Thyroid gland (tissue), 4 donors: ENCODE measurements at places on chromosomes 12 and 14. TPM values are rescaled to one million over a fixed set of nuclear protein-coding genes. Genes with fewer than 3 reads are reported as not detected.

GRCh38 chr12:100858656-100859055 lies 64.1 kb downstream of the ANO4 start:
- H3K27me3 ChIP-seq: no peaks in the 10 kb centered on the region
- no peaks in the 10 kb centered on the region for H3K36me3 ChIP-seq
- no peak overlapping the region for H3K4me3 ChIP-seq
- no peak overlapping the region for H3K27ac ChIP-seq

DNA sequence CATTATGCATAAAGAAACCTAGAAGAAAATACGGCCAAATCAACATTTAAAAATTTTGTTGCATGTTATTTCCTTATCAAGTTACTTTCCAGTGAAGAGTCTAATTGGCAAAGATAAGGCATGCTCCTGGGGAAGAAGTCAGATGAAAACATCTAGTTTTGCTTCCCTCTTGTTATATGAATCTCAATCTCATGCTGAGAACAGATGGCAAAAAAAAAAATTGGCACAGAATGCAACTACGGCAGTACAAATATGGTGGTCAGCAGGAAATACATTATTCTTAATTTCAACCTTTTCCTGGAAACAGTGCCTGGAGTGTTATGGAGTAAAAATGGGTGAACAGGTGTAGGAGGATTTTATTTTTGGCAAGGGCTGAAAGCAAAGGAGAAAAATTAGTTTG lies 32.8 kb downstream of the HECTD4 start:
- no peaks in the 10 kb centered on the region for H3K27me3 ChIP-seq
- no peak for DNase-seq
- H3K4me3 ChIP-seq: no peak overlapping the region
- H3K4me1 ChIP-seq: peaks cover 28% of the 10 kb centered on the region
- no peaks in the 10 kb centered on the region for H3K36me3 ChIP-seq
- H3K27ac ChIP-seq: peak overlapping the region; percentile 42

GRCh38 chr12:67426067-67426466 lies 156.9 kb downstream of the CAND1 start:
- no peak overlapping the region for H3K4me3 ChIP-seq
- DNase-seq: peak; percentile 84
- peak overlapping the region; percentile 85 for H3K27ac ChIP-seq
- no peaks in the 10 kb centered on the region for H3K36me3 ChIP-seq
- no peaks in the 10 kb centered on the region for H3K27me3 ChIP-seq

RFLNA gene
- total RNA-seq: not detected

- H3K27ac ChIP-seq: no peak overlapping the region
- no peaks in the 10 kb centered on the region for H3K27me3 ChIP-seq
- H3K4me3 ChIP-seq: no peak overlapping the region
Observed at GRCh38 chr12:11920231-11920630, 150.5 kb upstream of the BCL2L14 start.

GRCh38 chr12:53523131-53523530 lies 15.8 kb upstream of the NPFF start:
- H3K36me3 ChIP-seq: peaks cover 32% of the 10 kb centered on the region
- no peak overlapping the region for H3K27ac ChIP-seq
- no peaks in the 10 kb centered on the region for H3K27me3 ChIP-seq
- H3K4me1 ChIP-seq: no peaks in the 10 kb centered on the region
- no peak overlapping the region for H3K4me3 ChIP-seq

DNA sequence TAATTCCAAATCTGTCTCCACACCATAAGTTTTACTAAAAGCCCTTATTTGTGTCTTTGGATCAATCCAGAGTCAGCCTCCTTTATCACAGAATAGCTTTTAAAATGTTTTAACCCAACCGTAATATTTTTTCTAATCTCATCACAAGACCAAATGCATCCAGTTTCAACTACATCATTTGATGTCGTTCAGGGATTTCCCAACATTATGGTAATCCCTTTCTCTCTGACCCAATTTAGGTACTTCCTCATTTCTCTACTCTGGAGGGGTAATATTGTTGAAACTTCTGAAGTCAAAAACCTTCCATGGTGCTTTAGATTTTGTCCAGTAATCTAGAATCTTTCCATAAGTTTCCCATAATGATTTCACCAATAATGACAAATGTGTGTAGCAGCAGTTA lies 596.8 kb downstream of the SOX5 start:
- H3K4me1 ChIP-seq: no peaks in the 10 kb centered on the region
- no peak for DNase-seq
- no peak overlapping the region for H3K27ac ChIP-seq
- H3K4me3 ChIP-seq: no peak overlapping the region
- no peaks in the 10 kb centered on the region for H3K27me3 ChIP-seq

DNA sequence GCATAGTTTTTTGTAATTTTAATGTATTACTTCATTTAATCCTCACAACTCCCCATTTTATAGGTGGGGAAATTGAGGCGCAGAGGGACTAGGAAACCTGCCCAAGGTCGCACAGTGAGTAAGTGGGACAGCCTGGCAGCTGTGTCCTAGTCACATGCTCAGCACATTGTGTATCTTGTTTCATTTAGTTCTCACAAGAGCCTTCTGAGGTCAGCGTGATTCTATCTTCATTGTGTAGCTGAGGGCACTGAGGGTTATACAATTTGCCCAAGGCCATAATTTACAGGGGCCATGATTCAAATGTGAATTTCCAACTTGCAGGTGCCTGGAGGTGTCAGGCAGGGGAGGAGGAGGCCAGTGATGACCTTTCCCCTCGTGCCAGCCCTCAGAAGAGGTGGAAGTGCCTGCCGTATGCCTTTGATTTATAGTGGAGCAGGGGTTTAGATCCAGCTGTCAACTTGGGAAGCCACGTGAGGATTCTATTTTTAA lies 30.3 kb upstream of the SMOC1 start:
- H3K36me3 ChIP-seq: no peaks in the 10 kb centered on the region
- H3K27ac ChIP-seq: no peak overlapping the region
- no peak overlapping the region for H3K4me3 ChIP-seq
- DNase-seq: no peak
- no peaks in the 10 kb centered on the region for H3K4me1 ChIP-seq

GRCh38 chr12:32777691-32778175 lies 22.0 kb upstream of the YARS2 start:
- no peak overlapping the region for H3K27ac ChIP-seq
- no peaks in the 10 kb centered on the region for H3K4me1 ChIP-seq
- DNase-seq: no peak
- no peaks in the 10 kb centered on the region for H3K36me3 ChIP-seq

SCYL2 gene
- total RNA-seq: 68.8 TPM

CCDC88C gene
- 5.6 TPM for total RNA-seq

KRT5 gene
- not detected for total RNA-seq

DNA sequence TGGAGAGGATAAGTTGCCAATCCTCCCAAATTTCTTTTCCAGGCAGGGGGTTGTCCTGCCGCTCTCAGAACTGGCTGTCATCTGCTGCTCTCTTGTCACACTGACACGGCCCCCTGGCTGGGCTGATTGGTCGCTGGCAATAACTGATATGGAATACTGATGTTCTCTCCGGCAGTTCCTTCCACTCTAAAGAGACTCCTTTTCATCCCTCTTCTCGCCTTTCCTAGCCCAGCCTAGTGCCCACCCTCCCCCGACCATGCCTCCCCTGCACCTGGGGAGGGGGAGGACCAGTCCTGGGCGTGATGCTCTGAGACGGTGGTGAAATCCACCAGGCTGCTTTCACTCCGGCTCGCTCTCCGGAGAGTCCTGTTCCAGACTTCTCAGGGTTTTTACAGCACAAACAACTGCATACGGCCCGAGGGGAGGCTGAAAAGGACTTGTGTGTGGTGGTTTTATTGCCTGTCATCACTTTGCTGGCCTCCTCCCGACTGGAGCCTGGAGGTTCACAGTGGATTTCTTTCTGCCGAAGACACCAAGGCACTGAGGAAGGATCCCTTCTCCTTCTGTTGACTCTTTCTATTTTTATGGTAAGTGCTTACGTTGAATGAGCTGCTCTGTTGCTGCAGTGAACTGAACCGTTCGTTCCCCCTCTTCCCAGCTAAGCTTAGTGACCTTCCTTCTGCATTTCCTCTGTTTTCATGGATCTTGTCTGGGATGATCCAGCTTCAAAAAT lies at the start of gene ANO4:
ANO4 (plus strand) TSS at position 336 of the 733 bp plus-strand sequence. CDS start 107,010 bp downstream, outside the sequence.
- H3K4me1 ChIP-seq: no peaks in the 10 kb centered on the region
- no peaks in the 10 kb centered on the region for H3K36me3 ChIP-seq
- no peaks in the 10 kb centered on the region for H3K27me3 ChIP-seq
- no peak for DNase-seq

AQP6 gene
- total RNA-seq: not detected

CCDC177 gene
- not detected for total RNA-seq

- H3K27me3 ChIP-seq: no peaks in the 10 kb centered on the region
- no peak for DNase-seq
- no peak overlapping the region for H3K4me3 ChIP-seq
- H3K27ac ChIP-seq: no peak overlapping the region
- H3K36me3 ChIP-seq: no peaks in the 10 kb centered on the region
Observed at GRCh38 chr12:46794593-46795190, 31.1 kb downstream of the SLC38A4 start.

- H3K36me3 ChIP-seq: no peaks in the 10 kb centered on the region
- DNase-seq: no peak
- H3K27me3 ChIP-seq: no peaks in the 10 kb centered on the region
- no peak overlapping the region for H3K27ac ChIP-seq
Observed at GRCh38 chr12:28611449-28611848, 421.2 kb downstream of the CCDC91 start.

DNA sequence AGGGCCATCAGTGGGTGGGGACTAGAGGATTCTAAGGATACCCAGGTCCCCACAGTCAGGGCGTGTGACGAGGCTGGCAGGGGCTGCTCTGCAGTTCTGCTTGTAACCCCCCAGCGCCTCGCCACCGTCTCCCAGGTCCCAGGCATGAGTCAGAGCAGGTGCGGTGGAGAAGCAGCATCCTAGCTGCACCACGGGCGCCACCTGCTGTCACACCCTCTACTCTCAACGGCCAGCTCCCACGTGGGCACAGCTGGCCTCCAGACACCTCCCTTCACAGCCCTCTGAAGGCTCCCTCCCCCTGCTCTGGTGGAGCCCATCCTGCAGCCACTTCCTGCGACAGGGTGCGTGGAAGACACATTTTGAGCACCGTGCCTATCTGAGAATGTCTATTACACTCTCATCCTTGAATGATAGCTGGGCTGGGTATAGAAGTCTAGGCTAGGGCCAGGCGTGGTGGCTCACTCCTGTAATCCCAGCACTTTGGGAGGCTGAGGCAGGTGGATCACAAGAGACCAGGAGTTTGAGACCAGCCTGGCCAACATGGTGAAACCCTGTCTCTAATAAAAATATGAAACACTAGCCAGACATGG lies 6.9 kb upstream of the NUDT14 start:
- DNase-seq: no peak
- no peaks in the 10 kb centered on the region for H3K36me3 ChIP-seq
- no peaks in the 10 kb centered on the region for H3K4me1 ChIP-seq
- H3K27me3 ChIP-seq: no peaks in the 10 kb centered on the region
- H3K4me3 ChIP-seq: no peak overlapping the region
- no peak overlapping the region for H3K27ac ChIP-seq

DNA sequence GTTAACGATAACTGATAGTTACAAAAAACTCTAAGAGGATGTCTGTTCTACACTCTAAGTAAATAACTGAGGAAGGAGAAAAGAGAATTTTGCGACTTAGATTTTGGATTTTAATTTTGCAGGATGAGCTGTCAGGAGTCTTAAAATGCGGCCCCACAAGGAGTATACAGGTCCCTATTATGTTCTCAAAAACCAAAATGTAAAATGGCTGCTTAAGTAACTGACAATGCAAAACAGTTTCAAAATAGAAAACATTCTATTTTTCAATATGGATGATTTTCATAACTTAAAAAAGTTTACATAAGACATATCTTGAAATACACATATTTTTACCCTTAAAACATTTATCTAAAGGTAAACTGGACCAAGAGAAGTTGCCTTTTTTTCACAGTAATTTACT lies 2.6 kb downstream of the CD69 start:
- no peak for DNase-seq
- H3K4me1 ChIP-seq: no peaks in the 10 kb centered on the region
- no peaks in the 10 kb centered on the region for H3K27me3 ChIP-seq
- H3K4me3 ChIP-seq: no peak overlapping the region

DNA sequence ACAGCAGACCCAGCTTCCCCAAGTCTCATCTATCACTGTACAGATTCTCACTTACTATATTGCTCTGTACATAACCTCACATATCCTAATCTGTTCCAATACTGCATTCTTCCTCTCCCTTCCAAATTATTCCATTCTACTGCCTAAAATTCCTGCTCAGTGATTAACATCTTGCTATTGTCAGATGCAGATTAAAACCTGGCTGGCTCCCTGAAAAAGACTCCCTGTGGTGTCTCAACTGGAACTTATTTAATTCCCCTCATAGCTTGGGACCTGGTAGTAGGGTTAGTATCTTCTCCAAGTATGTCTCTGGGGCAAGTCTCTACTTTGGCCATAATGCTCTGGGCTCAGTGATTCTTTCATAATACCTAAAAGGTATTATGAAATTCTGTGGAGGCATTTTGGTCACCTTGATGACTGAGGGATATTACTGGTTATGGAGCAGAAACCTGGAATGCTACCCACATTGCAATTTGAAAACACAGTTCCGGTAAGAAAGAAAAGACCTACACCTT lies 55.8 kb downstream of the PAWR start:
- H3K4me1 ChIP-seq: peaks cover 5% of the 10 kb centered on the region
- H3K4me3 ChIP-seq: no peak overlapping the region

DNA sequence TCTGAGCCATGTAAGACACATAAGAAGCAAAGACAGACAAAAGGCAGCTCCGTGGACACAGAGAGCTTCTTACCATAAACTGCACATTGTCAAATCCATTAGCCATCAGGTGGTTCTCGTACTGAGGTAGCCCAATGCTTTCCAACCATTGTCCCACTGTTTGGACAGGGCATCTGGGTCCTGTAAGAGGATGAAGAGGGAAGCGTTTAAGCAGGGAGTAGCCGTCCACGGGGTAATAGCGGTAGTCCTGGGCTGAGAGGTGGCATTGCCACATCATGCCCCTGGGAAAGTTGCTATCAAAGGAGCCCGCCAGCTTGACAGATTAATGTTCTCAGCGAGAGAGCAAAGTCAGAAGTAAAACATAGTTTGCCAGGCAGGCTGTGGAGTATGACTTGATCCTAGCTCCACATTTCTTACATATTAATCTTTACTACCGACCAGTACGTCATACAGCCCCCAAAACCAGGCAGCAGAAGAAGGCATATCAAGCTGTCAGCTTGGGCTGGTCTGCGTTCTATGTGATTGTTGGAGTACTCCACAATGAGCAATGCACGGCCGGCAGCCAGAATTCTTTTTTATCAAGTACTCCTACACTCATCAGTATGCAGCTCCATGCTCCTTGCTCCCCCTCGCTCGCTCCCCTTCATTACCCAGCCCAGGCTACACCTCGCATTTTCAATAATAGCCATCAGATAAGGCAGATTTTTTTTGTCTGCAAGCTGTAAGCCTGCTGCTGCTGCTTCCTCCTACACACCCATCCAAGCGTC lies 493.2 kb upstream of the GARIN6 start:
- no peak overlapping the region for H3K27ac ChIP-seq
- H3K36me3 ChIP-seq: no peaks in the 10 kb centered on the region
- no peak overlapping the region for H3K4me3 ChIP-seq

SAMD4A gene
- 21.1 TPM for total RNA-seq

DNA sequence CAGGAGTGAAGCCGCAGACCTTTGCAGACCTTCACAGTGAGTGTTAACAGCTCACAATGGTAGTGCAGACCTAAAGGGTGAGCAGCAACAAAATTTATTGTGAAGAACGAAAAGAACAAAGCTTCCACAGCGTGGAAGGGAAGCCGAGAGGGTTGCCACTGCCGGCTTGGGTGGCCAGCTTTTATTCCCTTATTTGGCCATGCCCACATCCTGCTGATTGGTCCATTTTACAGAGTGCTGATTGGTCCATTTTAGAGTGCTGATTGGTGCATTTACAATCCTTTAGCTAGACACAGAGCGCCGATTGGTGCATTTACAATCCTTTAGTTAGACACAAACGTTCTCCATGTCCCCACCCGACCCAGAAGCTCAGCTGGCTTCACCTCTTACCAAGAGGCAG lies 35.5 kb downstream of the MAPK1IP1L start:
- no peaks in the 10 kb centered on the region for H3K4me1 ChIP-seq
- no peak overlapping the region for H3K27ac ChIP-seq
- no peak overlapping the region for H3K4me3 ChIP-seq
- H3K27me3 ChIP-seq: no peaks in the 10 kb centered on the region
- H3K36me3 ChIP-seq: no peaks in the 10 kb centered on the region
- no peak for DNase-seq
